ENCODE measurements at places on chromosomes 5 and 9. TPM values are rescaled to one million over a fixed set of nuclear protein-coding genes. Genes with fewer than 3 reads are reported as not detected.

SOHLH1 gene
- total RNA-seq: not detected

PAEP gene
- total RNA-seq: not detected

GFI1B gene
- not detected for total RNA-seq

SPINK4 gene
- total RNA-seq: not detected

PTPN3 gene
- total RNA-seq: not detected

DEPDC1B gene
- total RNA-seq: 6.4 TPM

GPR150 gene
- 0.12 TPM for total RNA-seq

ANKRD18A gene
- total RNA-seq: not detected

EPB41L4B gene
- 0.05 TPM for total RNA-seq

CLPTM1L gene
- total RNA-seq: 164 TPM

TNFAIP8 gene
- total RNA-seq: 9.0 TPM

PCDHGB3 gene
- 4.4 TPM for total RNA-seq

DOCK2 gene
- 5.3 TPM for total RNA-seq

All from HFFc6 (cell line).